ENCODE measurements at places on chromosomes 1 and 21.

DNA sequence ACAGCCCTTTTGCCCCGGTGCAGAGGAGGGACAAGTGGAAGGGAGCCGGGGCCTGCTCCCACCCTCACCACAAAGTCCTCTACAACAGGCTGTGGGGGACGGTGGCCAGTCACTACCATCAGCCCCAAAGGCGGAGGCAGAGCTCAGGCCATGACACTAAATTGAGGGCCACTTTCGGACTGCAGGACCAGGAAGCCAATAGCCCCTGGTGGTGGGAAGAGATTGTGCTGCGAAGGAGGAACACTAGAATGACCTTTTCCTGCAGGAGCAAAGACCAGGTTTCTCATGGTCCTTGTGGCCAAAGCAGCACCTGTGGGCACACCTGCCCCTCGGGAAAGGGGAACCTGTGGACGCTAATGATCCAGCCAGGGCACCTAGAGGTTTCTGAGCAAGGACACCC lies 30.3 kb downstream of the ACTA1 start:
- H3K36me3 ChIP-seq, result no peaks in the 10 kb centered on the region
- H3K27me3 ChIP-seq, result peaks cover 57% of the 10 kb centered on the region
- no peak for DNase-seq
- no peak overlapping the region for H3K27ac ChIP-seq
- H3K4me1 ChIP-seq, result peaks cover 7% of the 10 kb centered on the region

DNA sequence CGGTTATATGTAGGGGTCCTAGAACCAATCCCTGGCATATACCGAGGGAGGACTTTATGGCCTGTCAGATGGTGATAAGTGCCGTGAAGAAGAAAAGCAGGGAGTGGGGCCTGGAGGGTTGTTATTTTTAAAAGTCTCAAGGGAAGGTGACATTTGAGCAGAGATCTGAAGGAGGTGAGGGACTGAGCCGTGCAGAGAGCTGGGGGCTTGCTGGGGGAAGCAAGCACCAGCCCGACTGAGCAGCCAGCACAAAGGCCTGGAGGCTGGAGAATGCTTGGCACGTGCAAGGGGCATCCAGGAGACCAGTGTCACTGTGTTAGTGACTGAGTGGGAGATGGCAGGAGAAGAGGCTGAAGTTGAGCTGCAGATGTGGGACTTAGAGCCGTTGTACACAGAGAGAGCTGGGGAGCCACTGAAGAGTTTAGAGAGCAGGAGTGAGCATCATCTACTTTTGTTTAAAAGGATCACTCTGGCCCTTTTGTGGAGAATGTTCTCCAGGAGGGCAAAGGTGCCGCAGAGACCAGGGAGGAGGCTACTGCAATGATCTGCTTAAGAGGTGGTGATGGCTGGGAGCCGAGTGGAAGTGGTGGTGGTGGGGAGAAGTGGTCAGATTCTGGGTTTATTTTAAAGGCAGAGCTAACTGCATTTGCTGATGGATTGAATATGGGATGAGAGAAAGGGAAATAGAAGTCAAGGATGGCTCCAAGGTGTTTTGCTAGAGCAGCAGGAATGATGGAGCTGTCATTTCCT lies 31.2 kb downstream of the PTPRU start:
- H3K27me3 ChIP-seq, result peaks cover 40% of the 10 kb centered on the region
- H3K4me3 ChIP-seq, result no peak overlapping the region
- H3K4me1 ChIP-seq, result no peaks in the 10 kb centered on the region
- no peak for DNase-seq
- no peak overlapping the region for H3K27ac ChIP-seq

DNA sequence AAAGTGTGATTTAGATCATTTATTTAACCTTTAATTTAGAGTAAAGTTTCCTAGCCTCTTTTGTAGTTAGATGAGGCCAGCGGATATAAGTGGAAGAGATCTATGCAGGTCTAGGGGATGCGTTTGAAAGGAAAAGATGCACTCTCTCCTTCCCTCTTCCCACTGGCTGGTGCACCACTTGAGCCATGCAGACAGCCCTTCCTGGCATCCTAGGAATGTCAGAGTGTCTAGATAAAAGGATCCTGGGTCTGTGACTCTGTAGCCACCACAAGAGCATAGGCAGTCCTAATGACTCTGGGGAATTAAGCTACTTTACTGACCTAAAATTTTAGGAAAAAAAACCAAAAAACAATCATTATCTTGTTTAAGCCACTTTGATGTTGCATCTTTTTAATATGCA lies 16.0 kb upstream of the STUM start:
- H3K4me1 ChIP-seq, result no peaks in the 10 kb centered on the region
- H3K36me3 ChIP-seq, result no peaks in the 10 kb centered on the region
- no peak overlapping the region for H3K4me3 ChIP-seq
- no peak overlapping the region for H3K27ac ChIP-seq
- H3K27me3 ChIP-seq, result peaks cover 6% of the 10 kb centered on the region
- no peak for DNase-seq

DNA sequence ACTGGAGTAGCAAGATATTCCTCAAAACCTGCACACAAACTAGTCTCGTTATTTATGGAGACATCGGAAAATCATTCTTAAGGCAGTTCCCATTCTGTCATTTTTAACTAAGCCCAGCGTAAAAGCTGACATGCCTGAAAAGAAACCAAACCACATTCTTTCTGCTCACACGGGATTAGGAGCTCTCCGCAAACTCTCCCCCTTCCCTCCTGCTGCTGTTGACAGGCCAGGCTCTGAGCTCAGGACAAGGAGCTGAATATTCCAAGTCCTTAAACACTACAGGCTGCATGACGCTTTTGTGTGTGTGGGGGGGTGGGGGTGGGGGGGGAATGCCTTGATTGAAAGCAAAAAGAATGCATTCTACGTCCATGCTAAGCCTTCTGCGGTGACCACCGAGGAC lies 5.2 kb downstream of the OLIG1 start:
- peaks cover 72% of the 10 kb centered on the region for H3K27me3 ChIP-seq
- no peak overlapping the region for H3K27ac ChIP-seq
- DNase-seq, result no peak
- peaks cover 15% of the 10 kb centered on the region for H3K4me1 ChIP-seq
- no peak overlapping the region for H3K4me3 ChIP-seq

DNA sequence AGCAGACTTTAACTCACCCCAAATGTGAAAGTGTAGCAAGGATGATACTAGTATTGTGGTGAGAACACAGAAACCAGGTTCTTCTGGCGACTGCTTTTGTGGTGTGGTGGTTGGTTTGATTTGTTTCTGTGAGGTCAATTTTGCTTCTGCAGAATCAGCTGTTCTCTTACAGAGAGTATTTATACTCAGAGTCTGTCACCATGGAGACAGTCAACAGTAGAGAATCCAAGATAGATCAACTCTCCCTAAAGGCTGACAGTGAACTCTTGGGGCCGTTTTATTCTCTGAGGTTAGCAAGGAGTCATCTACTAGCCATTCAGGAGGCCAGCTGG lies at the start of gene CFAP107:
CFAP107 (plus strand) TSS at position 209 of the 332 bp plus-strand sequence. CDS start 231 bp downstream, outside the sequence.
- no peak within 1 kb of the TSS for H3K27ac ChIP-seq
- peaks cover 25% of the 10 kb centered on the region for H3K27me3 ChIP-seq
- peak; percentile 6 for DNase-seq
- peaks cover 11% of the 10 kb centered on the region for H3K4me1 ChIP-seq
- H3K36me3 ChIP-seq, result no peaks in the 10 kb centered on the region

DNA sequence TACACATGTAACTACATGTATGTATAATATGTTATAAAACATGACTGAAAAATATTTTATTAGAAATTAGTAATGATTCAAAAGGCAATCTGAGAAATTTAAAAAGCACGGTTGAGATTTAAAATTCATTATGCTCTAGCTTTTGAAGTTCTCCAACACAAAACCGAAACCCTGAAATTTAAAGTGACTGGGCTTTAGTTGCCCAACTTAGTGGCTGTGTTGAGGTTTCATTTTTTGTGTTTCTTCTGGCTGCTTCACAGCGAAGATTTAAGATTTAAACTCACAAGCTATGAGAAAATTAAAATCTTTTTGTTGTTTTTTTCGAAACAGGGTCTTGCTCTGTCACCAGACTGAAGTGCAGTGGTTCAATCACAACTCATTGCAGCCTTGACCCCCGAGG lies 1058.7 kb downstream of the NCAM2 start:
- DNase-seq, result no peak
- no peak overlapping the region for H3K27ac ChIP-seq
- H3K36me3 ChIP-seq, result no peaks in the 10 kb centered on the region
- H3K27me3 ChIP-seq, result no peaks in the 10 kb centered on the region

DNA sequence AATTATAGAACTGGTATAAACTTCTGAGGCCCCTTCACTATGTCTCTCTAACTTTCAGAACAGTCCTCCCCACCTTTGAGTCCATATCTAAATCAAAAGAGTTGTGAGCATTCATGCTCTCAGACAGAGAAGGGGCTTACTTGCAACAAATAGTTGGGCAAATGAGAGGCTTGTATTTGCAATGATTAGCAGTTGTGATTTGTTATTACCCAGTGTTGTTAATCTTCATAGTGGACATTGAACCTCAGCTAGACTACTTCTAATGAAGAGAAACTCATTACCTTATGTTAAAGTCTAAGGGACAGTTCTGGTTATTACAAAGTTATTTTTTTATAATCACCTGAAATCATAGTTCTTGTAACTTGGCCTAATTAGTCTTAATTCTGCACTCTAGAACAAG lies 114.5 kb downstream of the RABGAP1L start:
- H3K4me3 ChIP-seq, result no peak overlapping the region
- no peaks in the 10 kb centered on the region for H3K36me3 ChIP-seq
- no peaks in the 10 kb centered on the region for H3K27me3 ChIP-seq

Data from activated CD4-positive, alpha-beta T cell treated with anti-CD3 and anti-CD28 coated beads, Interleukin-2, amount 10 ng/mL, durations not matched to agents 7 days and 5 days (primary cell).